ENCODE measurements at places on chromosomes 13 and 19.

GRCh38 chr13:44050450-44051063 lies 170.9 kb downstream of the LACC1 start:
- no peak for DNase-seq

- no peak for DNase-seq
These were observed 10.6 kb upstream of the RAB20 start for GRCh38 chr13:110571896-110572777.

DNA sequence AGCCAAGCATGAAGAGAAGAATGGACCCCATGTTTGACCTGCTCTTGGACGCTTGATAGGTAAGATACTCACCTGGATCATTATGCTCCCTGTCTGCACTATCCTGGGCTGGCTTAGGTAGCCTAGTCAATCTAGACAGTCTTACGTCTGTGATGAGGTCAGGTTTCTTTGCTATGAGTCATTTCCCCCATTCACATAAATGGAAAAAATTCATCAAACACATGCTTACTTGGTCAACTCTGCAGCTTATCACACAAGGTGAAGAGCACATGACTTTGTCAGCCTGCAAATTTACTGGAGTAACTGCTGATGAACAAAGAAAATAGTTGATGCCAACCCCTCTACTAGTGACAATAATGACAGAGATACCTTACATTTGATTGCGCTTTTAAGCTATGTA lies 170.0 kb downstream of the NUFIP1 start:
- no peak for DNase-seq

GRCh38 chr13:89034015-89034414 lies 1362.8 kb downstream of the SLITRK5 start:
- DNase-seq = no peak

Data from nucleus accumbens (tissue), 56 donors.